Inflammatory macrophage treated with lipopolysaccharide for 1 hour (primary cell): ENCODE measurements at places on chromosomes 3 and 15.

DNA sequence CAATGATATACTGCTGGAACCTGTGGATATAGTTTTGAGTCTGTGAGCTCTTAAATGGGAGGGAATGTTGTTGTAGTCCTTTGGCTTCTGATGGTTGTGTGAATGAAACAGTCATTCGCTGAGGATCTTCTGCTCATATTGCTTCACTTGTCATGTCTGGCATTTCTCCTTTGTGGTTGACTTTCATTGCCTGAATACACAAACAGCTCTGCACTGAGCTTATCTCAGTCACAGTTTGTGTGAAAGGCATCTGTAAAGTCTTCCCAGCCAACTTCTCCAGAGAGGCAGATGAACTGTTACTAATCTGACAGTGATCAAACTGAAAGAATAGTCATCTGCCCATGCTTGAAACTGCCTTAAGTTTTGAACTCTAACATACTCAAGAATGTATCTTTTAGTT lies 59.8 kb downstream of the TMED3 start:
- no peak for DNase-seq

- no peak for DNase-seq
Observed at GRCh38 chr3:63914312-63914711, 2.1 kb upstream of the SCAANT1 start.

DNA sequence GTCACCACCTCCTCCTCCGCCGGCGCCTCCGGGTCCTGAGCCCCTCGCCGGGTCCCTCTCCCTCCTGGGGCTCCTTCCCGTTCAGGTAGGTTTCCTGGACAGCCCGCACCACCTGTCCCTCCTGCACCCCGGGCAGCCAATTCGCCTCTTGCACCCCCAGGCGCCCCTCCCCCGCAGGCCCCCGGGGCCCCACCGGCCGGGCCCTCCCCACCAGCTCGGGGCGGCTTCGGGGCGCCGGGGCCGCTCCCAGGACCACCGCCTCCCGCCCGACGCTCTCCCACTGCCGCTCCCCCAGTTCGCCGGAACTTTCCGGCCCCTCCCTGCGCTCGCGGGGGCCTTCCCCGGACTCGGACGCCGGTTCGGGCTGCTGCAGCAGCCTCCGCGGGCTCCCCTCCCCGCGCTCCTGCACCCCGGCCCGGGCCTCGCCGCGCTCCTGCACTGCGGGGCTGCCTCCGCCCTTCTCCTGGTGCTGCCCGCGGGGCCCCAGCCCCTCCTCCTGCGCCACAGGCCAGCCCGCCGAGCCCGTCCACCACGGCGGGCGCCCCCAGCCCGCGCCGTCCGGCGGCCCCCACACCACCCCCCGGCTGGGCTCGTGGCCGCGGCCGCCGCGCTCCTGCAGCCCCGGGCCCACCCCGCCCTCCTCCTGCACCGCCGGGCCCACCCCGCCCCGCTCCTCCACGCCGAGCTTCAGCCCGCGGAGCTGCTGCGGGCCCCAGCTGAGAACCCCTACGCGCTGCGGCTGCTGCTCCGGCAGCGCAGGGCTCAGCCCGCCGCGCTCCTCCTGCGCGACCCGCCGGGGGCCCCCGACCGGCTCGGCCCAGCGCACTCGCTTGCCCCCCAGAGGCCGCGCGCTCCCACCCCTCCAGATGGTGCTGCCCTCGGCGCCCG lies 587 bp upstream of the TNK2 start:
- no peak for DNase-seq

GRCh38 chr15:39188314-39188713 lies 392.6 kb upstream of the THBS1 start:
- no peak for DNase-seq
